ENCODE measurements at places on chromosomes 7 and 10.

DNA sequence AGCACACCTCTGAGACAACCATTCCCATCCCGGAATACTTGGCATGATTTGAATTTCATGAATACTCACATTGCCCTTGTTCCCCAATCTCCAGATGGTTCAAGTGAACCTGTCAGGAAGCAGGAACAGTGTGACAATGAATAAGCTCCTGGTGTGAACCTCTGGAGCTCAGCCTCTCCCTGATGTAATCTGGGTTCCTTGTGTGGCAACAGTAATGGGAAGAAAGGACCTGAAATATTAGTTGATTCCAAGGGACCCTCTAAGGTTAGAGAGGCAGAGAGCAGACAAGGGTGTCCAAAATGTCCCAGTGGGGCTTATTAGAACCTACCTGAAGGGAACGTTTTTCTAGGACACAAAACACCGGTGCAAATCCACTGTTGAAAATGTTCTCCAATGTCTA, 8.5 kb downstream of the OR2A7 start:
- no peaks in the 10 kb centered on the region for H3K27me3 ChIP-seq
- H3K4me1 ChIP-seq: no peaks in the 10 kb centered on the region
- H3K27ac ChIP-seq: no peak overlapping the region
- no peak for DNase-seq
- H3K36me3 ChIP-seq: no peaks in the 10 kb centered on the region
- no peak overlapping the region for H3K4me3 ChIP-seq

DNA sequence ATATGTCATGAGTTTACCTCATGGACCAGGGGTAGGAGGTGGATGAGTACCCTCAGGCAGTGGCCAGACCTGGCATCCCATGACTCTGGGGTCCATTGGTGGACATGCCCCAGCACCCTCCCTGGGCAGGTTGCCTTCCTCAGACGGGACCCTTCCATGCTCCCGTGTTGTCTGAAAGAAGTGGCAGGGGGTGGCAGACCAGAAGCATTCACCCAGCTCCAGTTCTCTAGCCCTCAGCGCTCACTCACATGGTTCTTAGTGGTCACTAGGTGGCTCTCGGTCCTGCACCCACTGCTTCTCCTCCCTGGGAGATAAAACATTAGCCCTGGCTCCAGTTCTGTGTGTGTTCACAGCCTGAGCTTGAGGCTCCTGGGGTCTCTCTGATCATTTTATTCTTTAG, 6.0 kb downstream of the RBP3 start:
- H3K36me3 ChIP-seq: no peaks in the 10 kb centered on the region
- peaks cover 3% of the 10 kb centered on the region for H3K27me3 ChIP-seq
- peak; percentile 23 for DNase-seq
- no peak overlapping the region for H3K4me3 ChIP-seq
- H3K4me1 ChIP-seq: no peaks in the 10 kb centered on the region
- H3K27ac ChIP-seq: no peak overlapping the region

GRCh38 chr10:13629116-13629515, 42.4 kb downstream of the PRPF18 start:
- H3K4me1 ChIP-seq: peaks cover 29% of the 10 kb centered on the region
- H3K27ac ChIP-seq: no peak overlapping the region
- H3K36me3 ChIP-seq: peaks cover 12% of the 10 kb centered on the region
- no peak overlapping the region for H3K4me3 ChIP-seq
- DNase-seq: no peak

DNA sequence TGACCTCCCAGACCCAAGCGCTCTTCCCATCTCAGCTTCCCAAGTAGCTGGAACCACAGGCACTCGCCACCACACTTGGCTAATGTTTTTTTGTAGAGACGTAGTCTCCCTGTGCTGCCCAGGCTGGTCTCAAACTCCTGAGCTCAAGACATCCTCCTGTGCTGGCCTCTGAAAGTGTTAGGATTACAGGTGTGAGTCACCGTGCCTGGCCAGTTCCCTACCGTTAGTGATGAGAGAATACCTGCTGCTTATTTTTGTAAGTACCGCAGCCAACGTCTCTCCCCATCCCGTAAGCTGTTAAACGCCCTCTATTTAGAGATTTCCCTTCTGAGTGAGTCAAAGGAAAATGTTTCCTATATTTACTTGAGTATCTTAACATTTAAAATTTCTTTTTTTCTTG, 38.5 kb upstream of the PDLIM1 start:
- H3K36me3 ChIP-seq: peaks cover 14% of the 10 kb centered on the region
- no peak for DNase-seq
- no peak overlapping the region for H3K4me3 ChIP-seq
- no peaks in the 10 kb centered on the region for H3K27me3 ChIP-seq

DNA sequence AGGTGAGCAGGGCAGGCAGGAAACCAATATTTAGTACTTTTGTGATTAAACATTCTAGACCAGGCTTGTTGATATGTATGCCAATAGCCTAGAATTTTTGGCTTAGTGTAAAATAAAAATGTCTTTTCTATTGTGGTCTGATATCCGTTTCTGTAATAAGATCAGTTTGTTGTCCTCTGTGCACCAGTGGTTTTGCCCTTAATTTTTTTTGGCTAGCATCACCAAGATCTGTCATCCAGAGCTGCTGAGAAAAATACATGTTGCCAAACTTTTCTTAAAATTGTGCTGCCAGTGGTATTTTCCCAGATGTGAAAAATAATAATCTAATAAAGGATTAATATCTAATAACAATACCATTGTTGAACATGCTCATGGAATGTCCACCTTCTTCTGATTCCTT, 115.6 kb downstream of the TWIST1 start:
- DNase-seq: no peak
- no peaks in the 10 kb centered on the region for H3K4me1 ChIP-seq
- no peak overlapping the region for H3K4me3 ChIP-seq
- H3K27ac ChIP-seq: no peak overlapping the region

All from muscle of leg (tissue), 16 donors.